ENCODE measurements at places on chromosomes 12 and 14. TPM values are rescaled to one million over a fixed set of nuclear protein-coding genes. Genes with fewer than 3 reads are reported as not detected.
A peak's percentile ranks its signal among the peaks of the same experiment; 100 is the strongest.

- no peak for DNase-seq
Measured at GRCh38 chr12:95017482-95017881, 14.0 kb upstream of the NDUFA12 start.

- DNase-seq = no peak
Measured at GRCh38 chr12:123829561-123829960, 67.5 kb downstream of the DNAH10 start.

GRCh38 chr12:63937378-63938316, 93.1 kb downstream of the SRGAP1 start:
- DNase-seq = peak; percentile 76

DNA sequence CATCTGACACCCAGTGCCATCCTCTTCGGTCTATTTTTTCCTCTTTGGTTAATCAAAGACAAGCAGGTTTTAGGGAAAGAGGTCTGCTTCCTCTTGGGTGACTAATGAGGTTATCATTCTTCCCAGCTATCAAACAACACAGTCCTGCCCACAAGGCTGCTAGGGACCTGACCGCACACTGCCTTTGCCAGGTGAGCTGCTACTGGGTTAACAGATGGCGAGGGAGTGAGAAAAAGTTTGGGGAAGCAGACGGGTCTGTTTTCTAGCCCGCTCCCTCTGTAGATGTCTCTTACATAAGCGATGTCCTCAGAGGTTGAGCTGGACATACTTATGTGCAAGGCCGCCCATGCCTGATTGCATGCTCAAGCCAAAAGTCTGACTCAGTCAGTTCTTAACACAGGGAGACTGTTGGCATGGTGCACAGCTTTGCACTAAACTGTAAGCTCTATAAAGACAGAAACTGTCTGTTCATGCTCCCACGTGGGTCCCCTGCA, 94.1 kb downstream of the SLC15A4 start:
- DNase-seq = no peak

AQP5 gene
- 2.0 TPM for total RNA-seq

ACSS3 gene
- total RNA-seq = 47.7 TPM

SPTSSA gene
- total RNA-seq = 25.9 TPM
